ENCODE measurements at places on chromosomes 5 and 9.

GRCh38 chr5:139482050-139482889, at the start of gene STING1:
TSS of gene STING1 (minus strand) at chr5:139482758. CDS start at chr5:139481704, 1,054 bp downstream.
- ATAC-seq = peak; percentile 79

- ATAC-seq = no peak
Measured at GRCh38 chr9:114119242-114120191, 20.4 kb upstream of the KIF12 start.

DNA sequence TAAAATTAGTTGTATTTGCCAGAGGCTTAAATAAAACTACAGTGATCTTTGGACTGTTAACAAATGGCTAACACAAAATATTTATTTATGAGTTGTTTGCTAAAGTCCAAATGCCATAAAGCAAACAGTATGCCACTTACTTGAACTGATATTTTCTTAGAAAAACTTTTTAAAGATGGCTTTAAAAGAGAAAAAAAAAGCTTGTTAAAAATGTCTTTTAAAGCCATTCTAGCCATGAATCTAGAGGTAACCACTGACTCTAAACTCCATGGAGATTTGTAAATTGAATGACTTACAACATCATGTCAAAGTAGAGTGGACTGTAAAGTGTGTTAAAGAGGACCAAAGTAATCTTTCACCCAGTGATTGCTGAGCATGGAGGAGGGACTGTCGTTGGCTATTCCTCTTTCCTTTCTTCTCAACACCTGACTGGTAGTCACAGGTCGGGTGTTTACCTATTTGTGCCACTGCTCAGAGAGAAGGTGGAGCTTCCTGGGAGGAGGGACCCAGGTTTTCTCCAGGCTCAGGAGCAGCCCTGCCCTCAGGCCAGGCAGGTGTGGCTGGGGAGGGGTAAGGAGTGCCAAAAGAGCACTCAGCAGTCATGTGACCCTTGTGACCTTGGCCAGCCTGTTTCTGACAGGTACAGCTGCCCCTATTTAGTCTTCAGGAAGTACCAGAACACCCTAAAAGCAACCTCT, 69.1 kb upstream of the TJP2 start:
- peak; percentile 100 for ATAC-seq

- ATAC-seq = no peak
Measured at GRCh38 chr5:178389026-178389729, 156.6 kb upstream of the PHYKPL start.

DNA sequence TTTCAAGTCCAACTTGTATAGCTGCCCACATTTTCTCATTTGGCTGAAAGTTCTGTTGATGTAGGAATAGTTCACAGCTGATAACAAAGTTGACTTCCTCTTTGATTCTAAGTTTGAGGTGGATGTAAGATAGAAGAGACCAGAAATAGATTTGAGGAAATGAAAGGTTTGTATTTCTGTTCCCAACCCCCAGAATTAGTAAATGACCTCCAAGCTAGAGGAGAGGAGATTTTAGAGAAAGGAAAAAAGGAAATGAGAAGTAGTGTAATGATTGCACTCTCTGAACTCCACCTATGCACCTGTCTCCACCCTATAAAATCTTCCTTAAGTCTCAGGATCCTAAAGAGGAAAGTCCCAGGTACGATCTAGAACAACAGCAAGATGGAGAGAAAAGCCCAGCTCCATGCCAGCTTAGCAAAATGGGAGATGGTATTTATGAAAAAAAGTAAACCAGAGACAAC, 130.4 kb upstream of the POC5 start:
- ATAC-seq = no peak

DNA sequence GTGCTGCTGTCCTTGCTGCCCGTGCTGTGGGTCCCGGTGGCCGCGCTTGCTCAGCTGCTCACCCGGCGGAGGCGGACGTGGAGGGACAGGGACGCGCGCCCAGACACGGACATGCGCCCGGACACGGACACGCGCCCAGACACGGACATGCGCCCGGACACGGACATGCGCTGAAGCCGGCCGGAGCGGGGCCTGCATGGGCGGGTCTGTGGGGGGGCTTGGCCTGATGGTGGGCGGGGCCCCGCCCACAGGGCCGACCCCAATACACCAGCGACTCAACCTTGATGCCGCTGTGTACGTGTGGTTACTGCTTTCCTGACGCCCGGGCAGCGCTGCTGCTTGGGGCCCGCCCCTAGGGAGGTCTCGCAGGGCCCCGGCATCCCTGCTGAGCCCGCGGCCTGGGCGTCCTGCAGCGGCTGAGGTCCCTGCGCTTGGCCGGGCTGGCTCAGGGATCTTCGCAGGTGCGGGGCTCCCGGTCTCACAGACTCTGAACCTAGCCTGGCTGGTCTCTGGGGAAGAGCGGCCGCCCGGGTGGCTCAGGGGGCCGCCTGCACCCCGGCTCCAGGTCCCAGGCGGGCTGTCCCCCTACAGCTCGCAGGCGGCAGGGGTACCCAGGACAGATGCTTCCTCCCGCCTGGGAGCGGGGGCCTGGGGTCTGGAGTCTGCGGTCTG, 20.9 kb downstream of the SLC6A18 start:
- ATAC-seq = no peak

DNA sequence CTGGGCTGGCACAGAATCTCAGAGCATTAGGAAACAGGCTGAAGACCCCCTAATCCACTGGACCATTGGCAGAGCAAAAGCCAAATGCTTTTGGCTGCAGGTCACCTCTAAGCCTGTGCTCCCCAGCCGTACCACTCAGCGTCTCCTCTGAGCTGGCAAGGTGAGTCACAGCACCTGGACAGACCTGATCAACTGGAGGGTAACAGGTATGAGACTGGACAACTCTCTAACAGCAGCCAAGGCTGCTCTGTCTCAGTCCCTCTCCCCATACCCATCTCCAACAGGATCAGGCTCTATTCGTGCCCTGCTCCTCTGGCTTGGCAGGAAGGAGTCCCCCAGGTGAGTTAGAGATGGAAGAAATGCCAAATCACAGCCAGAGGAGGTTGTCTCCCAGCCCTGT, 4.7 kb downstream of the GOLGA2 start:
- ATAC-seq = peak; percentile 75

DNA sequence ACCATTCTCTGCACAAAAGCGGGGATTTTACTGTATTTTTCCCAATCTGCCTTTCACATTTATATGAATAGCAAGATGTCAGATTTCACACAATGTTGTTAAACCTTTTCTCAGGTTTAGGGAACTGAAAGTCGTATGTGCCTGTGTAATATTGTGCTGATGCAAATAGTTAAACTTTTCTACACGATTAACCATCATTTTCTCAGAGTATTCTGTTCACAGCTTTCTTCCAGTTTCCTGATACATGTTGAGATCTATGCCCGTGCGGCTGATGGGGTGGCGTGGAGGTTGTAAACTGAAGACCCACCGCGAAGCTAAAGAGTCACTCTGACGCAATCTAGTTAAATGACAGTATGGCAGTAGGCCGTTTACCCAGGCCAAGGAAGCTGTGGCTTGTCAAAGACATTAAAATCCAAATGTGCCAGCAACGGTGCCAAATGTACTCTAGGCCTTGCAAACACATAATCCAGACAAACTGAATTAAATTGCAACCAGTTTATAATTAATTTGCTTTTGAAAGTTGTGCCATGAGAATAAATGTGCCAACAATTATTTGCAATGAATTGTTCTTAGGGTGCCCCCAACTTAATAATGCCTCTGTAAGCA, 145.7 kb downstream of the EBF1 start:
- ATAC-seq = peak; percentile 20

DNA sequence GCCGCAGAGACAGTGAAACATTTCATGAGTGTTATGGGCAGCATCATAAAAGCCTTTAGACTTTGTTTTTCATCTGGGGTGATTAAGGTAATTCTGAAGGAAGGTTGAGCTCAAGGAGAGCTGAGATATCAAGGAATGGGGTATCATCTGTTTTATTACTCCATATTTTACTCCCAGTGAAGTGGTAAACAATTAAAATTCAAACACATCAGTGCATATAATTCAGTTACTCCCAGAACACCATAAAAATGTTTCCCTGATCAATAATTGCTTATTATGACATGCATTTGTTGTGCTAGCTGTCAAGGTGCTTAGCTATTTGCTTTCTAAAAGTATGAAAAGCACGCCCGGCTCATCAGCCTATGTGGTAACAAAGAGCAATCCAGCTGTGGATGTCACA, 81.7 kb downstream of the DOCK8 start:
- ATAC-seq = no peak

Data from esophagus mucosa (tissue), 1 donor.